ENCODE measurements at places on chromosomes 1 and 21.

- no peak for DNase-seq
Measured at GRCh38 chr1:32063261-32063681, 9.5 kb upstream of the TMEM39B start.

- no peak for DNase-seq
Measured at GRCh38 chr1:8629241-8630091, 188.0 kb downstream of the RERE start.

GRCh38 chr1:66533804-66534740 lies at the start of gene SGIP1:
TSS of gene SGIP1 (plus strand) at chr1:66534153. CDS start at chr1:66534359, 206 bp downstream.
- no peak for DNase-seq

GRCh38 chr1:158998781-158999161 lies 10.9 kb upstream of the IFI16 start:
- peak; percentile 32 for DNase-seq

- no peak for DNase-seq
Measured at GRCh38 chr1:56081736-56082135, 497.6 kb downstream of the PLPP3 start.

- no peak for DNase-seq
Measured at GRCh38 chr1:200972985-200973742, 50.4 kb downstream of the KIF21B start.

GRCh38 chr1:197225611-197226010 lies 42.4 kb upstream of the CRB1 start:
- DNase-seq: no peak

- no peak for DNase-seq
Measured at GRCh38 chr21:27805696-27806095, 838.8 kb upstream of the ADAMTS5 start.

GRCh38 chr21:38060533-38060932 lies 144.3 kb upstream of the KCNJ6 start:
- no peak for DNase-seq

DNA sequence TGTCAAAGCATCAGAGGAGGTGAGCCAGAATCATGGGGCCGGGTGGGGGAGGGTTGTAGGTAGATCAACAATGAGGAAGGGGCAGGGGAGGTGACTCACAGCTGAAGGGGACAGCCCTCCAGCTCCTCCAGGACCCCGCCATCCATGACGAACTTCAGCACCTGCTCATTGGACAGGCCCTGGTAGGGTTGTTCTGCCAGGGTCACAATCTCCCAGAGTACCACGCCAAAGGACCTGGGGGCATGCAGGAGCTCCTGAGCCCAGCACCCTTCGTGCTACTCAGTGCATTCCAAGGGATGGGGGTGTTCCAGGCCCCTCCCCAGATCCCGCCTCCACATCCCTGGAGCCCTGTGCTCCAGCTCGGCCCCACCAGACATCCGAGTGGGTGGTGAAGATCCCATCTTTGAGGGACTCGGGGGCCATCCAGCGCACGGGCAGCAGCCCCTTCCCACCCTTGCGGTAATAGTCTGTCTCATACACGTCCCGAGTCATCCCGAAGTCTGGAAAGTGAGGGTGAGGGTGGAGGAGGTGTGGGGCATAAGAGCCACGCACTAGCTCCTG lies 17.5 kb downstream of the INSRR start:
- no peak for DNase-seq

DNA sequence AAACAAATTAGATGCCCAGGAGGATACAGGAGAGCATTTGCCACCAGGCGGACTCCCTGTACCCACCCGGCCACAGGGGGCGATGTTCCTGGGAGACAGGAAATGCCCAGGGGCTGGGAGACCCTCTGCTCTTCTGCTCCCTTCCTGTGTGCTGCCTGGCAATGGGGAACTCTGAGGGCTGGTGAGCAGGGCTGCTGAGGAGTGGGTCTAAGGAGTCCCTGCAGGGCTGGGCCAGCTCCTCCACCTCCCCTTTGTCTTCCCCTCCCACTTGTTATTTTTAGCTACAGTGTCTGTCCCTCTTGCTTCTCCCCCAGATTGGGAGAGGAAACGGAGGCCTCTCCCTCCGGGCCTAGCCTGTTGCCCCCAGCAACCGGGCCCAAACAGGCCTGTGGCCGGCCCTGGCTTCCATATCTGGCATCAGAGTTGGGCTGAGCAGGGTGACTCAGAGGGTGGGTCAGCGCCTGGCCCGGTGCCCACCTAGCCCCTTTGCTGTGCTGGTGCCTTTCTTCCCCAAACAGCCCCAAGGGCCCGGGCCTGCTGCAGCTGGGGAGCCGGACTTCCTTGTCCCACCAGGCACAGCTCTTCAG lies 11.6 kb downstream of the LMNA start:
- DNase-seq: no peak

DNA sequence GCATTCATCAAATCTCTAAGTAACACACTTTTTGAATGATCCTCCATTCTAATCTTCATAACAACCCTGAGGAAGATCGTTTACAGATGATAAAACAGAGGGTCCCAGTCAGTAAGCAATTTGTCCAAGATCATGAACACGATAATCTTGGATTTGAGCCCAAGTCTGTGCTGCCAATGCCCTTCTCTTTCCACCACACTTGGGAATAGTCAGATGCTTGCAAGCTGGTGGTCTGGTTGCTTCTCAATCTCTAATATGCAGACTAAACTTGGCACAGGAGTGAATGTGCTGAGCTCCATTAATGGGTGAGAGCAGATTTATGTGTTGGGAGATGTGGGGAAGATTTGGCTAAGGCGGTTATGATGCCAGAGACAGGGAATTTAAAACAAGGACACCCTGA lies 430.6 kb upstream of the DAB1 start:
- no peak for DNase-seq

GRCh38 chr1:162074276-162075005 lies 5.0 kb downstream of the NOS1AP start:
- DNase-seq: no peak

- DNase-seq: no peak
Measured at GRCh38 chr1:115189814-115190539, 100.7 kb upstream of the TSPAN2 start.

DNA sequence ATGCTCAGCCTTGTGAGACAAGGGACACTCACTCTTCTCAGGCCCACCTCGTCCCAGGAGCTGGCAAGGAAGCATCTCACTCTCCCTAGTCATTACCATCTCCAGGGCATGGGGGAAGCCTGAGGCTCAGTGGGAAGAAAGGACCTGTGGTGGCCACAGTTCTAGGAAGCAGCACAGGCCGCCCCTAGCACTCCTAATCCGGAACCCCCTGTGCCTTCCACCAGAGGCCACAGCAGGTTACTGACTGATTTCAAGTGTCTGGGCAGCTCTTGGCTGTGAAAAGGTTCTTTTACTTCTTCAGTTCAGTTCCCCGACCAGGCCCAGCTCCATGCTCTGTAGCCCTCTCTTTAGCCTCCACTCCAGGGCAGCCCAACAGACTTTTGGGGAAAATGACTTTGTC lies 84.4 kb downstream of the TRABD2B start:
- DNase-seq: no peak

Data from stimulated activated CD4-positive, alpha-beta T cell treated with anti-CD3 and anti-CD28 coated beads, Interleukin-2, amount 100 ng/mL, for 4 hours (primary cell).